ENCODE measurements at places on chromosomes 1 and 21.

- no peak for DNase-seq
Observed at GRCh38 chr1:222953585-222953984, 138.7 kb downstream of the DISP1 start.

- no peak for DNase-seq
Observed at GRCh38 chr1:247471445-247472016, 13.6 kb upstream of the OR2B11 start.

- peak; percentile 87 for DNase-seq
Observed at GRCh38 chr1:1858382-1859086, 32.4 kb downstream of the GNB1 start.

DNA sequence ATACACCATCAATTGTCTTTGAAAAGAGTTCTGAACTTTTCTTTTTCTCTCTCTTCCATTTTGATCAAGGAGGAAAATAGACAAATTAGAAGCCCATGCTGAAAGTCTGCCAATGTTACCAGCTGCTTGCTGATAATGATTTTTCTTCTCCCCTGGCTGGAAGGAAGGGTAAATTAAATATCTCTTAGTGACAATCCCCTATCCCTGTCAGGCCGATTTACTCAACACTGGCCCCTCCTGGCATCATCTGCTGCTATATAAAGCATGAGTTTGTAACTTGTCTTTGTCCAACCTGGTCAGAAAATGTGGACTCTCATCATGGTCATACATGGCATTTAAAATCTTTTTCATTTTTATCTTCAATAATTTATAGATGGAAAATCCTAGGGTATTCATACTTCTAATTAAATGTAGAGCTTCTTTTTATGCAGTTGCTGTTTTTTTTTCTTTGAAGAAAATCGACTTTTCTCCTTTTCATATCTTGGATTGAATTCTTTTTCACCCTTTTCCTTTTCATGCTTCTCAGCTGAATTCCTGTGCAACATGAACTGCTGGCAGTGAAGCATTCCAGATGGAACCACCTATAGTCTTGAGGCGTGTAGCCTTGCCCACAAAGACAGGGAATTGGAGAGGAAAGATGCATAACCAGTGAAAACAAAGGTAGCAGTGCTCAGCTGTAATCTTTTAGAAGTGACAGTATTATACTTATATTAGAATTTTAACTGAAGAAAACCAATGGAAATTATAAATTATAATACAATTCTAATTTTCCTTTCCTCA lies 214.7 kb upstream of the PTGFR start:
- DNase-seq: no peak

- no peak for DNase-seq
Observed at GRCh38 chr21:41326414-41327080, 9.9 kb downstream of the FAM3B start.

GRCh38 chr1:156886583-156887281 lies 6.8 kb upstream of the PEAR1 start:
- DNase-seq: no peak

DNA sequence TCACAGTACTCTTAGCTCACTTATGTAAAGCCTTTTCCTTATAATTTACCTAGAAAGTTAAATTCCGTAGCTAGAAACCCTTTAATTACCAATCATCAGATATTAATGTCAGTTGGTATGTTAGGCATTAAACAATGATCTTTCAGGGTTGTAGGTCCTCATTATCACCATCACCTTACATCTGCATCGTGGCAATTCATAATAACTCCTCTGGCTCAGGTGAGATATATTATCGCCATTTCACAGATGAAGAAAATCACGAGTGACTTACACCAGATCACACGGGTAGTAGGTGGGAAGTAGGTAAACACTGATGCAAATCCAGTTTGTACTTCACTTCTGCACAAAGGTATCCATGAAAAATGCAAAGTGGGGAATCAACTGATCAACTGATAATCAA lies 639 bp downstream of the NUP133 start:
- no peak for DNase-seq

GRCh38 chr1:246099570-246099969 lies 407.5 kb downstream of the SMYD3 start:
- no peak for DNase-seq

- DNase-seq: no peak
Observed at GRCh38 chr1:205570796-205571537, 60.8 kb downstream of the ELK4 start.

DNA sequence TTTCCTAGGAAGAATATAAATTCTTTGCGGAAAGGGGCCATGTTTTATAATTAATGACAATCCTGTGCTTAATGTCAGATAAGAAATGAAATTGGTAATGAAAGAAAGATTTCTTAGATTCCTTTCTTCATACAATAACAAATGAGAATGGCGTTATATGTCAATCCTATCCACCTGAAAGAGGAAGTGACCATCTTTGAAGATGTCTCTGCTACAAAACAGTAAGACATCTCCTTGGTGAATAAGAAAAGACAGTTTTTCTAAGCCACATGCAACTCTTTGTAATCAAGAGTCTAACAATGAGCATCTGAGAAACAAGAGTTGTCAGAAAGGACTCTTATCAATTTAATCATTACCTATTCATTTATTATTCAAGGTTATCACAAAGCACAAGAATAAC lies 286.0 kb downstream of the VAV3 start:
- no peak for DNase-seq

DNA sequence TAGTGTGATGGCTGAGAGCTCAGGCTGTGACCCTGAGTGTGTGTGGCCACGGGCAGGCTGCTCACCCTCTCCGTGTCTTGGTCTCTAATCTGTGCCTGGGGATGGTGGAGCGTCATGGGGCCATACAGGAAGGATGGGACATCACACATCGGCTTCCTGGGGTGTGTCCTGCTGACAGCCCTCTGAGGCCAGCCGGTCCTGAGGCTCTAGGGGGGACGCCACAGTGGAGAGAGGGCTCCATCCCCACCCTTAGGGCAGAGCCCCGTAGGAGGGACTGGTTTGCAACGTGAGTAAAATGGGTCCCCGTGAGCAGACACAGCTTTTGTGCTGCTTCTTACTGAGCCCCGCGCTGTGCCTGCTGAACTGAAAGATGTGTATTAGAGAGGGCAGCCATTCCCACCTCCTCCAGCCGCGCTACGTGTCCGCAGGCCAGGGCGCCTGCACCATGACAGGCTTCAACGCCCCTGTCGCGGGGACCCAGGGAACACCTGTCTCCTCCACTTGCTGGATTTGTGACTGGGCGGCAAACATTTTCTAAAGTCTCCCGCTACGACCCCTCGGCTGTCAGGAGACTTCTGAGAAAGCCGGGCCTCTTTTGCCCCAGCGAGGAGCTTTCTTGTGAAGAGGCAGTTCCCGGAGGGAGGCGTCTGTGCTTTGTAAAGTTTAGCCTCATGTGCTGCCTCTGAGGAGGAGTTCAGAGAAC lies 8.1 kb downstream of the COL18A1 start:
- DNase-seq: no peak

- no peak for DNase-seq
Observed at GRCh38 chr1:209150114-209150513, 433.4 kb upstream of the CAMK1G start.

GRCh38 chr1:150548632-150549495 lies at the start of gene ADAMTSL4:
ADAMTSL4 (plus strand) TSS chr1:150549408; CDS start chr1:150552289, 2,881 bp downstream.
- peak; percentile 41 for DNase-seq

- peak; percentile 63 for DNase-seq
Observed at GRCh38 chr1:156860113-156860627, 495 bp upstream of the NTRK1 start.

DNA sequence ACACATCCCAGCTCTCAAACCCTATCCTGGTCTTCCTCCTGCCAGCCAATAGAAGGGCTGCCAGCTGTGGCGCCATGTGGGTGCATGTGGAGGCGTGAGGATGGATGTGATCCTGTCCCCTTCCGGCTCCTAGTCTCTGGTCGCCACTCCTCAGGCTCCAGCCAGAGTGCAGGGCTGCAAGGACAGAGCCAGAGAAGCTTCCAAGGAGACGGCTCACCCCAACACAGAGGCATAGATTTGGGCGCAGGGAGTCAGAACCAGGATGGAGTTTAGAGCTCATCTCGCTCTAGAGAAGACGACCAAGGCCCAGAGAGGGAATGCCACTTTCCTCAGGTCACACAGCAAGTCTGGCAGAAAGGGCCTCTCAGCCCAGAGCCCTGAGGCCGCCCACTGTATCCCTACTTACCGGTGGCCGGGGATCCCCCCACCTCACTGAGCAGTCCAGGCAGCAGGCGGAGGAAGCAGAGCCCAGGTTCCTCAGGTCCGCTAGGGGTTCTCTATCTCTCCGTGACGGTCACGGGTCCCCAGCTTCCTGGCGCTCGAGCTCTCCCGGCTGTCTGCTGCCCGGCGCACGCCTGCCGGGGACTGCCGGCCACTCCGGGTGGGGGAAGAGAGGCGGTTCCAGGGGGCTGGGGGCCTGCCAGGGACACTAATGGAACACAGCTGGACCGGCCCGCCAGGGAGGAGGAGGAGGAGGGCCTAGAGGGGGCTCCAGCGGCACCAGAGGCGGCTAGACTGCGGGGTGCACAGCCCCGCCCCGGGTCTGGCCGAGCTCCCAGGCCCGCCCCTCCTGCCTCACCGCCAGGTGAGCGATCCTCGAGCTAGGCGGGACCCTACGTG lies at the start of gene COL16A1:
COL16A1 (minus strand) TSS at position 587 of the 840 bp plus-strand sequence. CDS start 1,824 bp downstream, outside the sequence.
- DNase-seq: peak; percentile 72

DNA sequence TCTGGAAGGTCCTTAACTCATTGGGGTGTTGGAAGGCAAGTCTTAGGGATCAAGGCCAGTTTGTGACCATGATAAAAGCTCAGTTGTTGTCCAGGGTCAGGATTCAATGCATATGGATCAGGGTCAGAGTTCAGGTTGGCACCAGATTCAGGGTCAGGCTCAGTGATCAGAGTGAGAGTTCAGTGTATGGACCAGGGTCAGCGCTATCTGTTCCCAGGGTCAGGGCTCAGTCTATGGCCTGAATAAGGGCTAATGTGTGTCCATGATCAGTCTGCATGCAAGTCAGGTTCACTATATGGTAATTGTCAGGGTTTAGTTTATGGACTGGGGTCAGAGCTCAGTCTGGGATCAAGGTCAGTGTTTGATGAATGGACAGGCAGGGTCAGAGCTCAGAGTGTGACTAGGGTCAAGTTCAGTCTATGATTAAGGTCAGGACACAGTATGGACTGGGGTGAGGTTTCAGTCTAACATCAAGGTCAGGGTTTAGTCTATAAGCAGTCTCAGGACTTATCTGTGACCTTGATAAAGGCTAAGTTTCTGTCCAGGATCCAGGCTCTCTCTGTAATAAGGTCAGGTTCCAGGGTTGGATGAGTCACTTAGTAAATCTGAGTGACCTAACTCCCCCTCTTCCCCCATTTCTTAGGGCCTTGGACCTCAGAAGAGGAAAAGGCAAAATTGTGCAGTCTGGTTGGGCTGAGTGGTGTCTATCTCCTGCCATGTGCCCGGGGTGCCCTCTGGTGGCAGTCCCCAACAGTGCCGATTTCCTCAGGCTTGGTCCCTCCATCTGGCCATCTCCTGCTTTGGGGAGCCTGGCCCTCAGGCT lies 23.8 kb downstream of the KNCN start:
- DNase-seq: peak; percentile 36

DNA sequence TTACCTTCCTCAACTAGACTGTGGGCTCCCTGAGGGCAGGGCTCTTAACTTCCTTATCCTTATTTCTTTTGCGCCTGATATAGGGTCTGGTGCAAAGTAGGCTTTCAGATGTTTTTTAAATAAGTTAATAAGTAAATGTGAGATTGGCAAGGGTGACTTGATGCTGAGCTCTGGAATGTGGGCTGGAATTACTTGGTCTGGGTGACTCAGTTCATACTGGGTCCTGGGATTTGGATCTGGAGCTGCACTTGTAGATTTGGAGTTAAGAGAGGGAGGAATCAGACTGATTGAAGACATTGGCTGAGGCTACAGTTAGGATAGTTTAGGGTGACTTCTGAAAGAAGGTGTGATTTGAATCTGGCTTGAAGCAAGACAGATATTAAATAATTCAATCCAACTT lies 190.9 kb downstream of the GIPC2 start:
- DNase-seq: no peak

GRCh38 chr1:98881901-98882300 lies 122.8 kb downstream of the PLPPR5 start:
- DNase-seq: no peak

GRCh38 chr1:189859385-189859977 lies 618.2 kb downstream of the BRINP3 start:
- no peak for DNase-seq

DNA sequence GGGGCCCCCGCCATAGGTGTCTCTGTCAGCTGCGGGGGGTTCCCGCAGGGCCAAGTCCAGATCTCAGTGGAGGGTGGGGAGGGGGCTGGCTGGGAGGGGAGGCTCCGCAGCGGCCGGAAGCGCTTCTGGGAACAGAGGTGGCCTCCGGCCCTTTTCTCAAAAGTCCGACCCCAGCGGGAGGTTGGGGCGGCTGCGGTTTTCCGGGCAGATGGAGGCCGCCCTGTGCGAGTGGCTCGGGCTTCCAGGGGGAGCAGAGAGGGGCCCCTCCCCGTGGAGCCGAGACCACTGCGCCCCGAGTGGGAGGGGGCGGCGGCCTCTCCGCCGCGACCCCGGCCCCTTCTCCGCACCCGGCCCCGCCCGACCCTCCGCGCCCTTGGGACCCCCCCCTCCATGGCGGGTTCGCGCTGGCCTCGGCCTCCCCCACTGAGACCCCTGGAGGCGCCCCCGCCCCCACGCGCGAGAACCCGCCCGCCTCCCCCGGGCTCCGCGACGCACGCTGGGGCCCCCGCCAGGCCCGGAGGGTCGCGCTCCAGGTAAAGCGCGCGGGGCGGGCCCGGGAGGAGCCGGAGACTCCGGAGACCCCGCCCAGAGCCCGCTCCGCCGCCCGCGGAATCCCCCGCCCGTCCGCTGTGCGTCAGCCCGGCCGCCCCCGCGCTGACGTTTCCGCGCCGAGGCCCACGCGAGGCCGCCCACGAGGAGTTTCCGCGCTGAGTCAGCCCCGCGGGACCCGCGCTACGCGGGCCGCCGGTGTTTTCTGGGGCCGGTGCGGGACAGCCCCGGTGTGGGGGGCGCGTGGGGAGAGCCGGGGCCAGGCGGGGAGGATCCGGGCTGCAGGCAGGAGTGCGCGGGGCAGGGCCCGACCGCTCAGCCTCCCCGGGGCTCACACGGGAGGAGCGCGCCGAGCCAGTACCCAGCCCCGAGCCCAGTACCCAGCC lies 5.2 kb downstream of the TNFRSF18 start:
- DNase-seq: peak; percentile 27
